ENCODE measurements at places on chromosomes 1 and 21.

DNA sequence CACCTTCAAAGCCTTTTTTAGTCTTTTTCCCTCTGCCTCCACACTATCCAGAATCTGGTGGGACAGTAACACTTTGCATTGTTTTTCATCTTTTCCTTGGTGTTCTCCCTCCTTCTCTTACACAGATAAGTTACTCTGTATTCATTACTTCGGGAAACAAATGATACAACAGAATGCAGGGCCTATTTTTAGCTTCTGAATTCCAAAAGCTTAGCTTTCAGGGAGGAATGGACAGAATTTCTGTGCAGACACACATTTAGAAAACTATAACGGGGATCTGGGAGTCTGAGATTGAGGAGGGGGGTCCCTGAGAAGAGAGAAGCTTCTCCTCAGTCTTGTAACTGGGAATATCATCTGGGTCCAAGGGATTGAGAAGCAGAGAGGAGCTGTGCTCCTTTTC, 3.5 kb upstream of the STK40 start:
- DNase-seq = no peak

DNA sequence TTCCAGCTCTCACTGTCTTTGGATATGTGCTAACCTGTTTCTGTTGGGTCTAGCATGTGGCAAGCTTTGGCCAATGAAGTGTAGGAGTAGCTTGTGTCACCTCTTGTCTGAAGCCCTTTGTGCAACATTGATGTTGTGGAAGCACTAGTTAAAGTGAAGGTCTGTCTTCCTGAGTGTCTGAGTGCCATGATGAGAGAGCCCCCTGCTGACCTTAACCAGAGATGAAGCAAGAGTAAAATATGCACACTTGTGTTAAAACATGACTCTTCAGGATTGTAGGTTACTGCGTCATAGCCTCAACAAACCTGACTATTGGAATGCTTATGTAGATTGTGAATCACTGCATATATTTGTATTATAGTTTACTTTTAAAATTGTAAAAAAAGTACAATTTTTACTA, 103.7 kb downstream of the NCAM2 start:
- DNase-seq = no peak

DNA sequence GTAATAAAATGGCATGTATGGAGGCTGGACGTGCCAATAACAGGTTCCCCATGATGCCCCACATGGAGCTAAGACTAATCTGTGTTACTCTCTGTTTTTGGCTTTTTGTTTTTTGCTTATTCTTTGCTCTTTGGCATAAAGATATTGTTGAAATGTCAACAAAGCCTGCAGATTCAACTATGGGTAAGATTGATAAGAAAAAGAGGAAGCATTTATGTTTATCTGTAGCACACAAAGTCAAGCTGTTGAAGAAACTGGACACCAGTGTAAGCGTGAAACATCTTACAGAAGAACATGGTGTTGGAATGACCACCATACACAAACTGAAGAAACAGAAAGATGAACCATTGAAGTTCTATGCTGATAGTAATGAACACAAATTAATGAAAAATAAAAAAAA, 402.7 kb downstream of the LTN1 start:
- DNase-seq = no peak

GRCh38 chr1:23403735-23404486, 20.6 kb downstream of the TCEA3 start:
- DNase-seq = peak; percentile 96

DNA sequence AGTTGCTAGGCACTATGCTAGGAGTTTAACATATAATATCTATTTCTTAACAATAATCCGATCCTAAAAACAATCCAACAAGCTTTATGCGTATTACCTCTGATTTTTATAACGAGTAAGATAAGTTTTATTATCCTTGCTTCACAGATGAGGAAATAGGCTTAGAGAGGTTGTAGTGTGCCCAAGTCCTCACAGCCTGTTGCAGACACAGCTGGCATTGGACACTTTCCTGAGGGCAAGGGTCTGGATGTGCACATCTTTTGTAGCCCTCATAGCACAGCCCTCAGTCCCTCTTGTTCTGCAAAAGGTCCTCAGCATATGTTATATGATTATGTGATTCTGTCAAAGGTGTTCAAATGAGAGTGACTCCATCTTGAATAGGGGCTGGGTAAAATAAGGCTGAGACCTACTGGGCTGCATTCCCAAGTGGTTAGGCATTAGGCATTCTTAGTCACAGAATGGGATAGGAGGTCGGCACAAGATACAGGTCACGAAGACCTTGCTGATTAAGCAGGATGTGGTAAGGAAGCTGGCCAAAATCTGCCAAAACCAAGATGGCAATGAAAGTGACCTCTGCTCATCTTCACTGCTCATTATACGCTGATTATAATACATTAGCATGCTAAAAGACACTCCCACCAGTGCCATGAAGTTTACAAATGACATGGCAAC, 75.7 kb upstream of the F3 start:
- no peak for DNase-seq

DNA sequence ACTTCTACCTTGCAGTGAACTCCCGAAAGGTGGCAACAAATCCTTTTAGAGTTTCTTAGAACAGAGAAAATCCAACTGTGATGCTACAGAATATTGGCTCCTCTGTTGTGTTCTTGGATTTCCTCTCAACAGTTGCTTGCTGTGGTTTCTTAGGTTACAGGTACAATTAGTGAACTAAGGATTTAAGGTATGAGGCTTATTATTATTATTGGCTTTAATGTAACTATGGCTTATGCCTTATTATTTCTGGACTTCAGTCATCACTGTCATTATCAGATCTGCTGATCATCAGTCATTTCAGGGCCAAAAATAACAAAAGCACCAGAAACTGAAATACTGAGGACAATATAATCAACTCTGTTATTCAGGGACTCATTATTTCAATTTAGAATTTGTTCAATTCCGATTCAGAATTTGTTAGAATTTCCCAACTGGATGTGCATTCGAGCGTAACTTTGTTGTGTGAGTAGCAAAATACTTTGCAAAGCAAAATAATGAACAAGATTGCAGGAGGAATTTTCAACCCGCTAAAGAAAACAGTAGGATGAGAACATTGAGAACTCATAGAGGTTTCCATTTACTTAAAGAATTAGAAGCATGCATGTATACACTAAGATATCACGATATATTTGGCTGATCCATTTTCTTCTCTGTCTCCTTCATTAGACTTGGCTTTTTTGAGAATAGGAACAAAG, 65.5 kb upstream of the AK4 start:
- no peak for DNase-seq

DNA sequence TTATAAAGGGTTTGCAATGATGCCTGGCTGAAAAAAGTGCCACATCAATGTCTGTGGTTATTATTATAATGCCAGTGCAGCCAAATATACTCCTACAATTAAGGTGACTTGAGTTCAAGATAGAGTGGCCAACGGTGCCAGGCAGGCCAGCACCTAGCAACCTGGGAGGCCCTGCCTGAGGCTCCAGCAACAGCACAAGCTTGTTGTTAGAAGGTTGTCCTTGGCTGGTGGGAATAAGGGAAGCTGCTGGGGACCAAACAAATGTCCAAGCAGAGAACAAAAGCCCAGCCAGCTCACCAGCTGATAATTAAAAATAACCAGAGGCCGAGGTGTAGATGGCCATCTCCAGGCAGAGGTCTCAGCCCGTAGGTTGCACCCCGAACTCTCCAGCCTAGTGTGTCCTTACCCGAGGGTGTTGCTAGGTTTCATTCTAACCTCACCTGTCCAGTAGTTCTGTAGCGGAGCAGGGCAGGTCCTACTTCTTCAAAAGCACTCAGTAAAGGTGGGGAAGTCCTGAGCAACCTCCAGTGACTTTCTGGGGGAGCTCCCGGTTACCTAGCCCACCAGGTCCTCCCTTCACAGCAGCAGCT, 1.9 kb downstream of the TMPRSS2 start:
- DNase-seq = no peak
